ENCODE measurements at places on chromosomes 16 and 17.

DNA sequence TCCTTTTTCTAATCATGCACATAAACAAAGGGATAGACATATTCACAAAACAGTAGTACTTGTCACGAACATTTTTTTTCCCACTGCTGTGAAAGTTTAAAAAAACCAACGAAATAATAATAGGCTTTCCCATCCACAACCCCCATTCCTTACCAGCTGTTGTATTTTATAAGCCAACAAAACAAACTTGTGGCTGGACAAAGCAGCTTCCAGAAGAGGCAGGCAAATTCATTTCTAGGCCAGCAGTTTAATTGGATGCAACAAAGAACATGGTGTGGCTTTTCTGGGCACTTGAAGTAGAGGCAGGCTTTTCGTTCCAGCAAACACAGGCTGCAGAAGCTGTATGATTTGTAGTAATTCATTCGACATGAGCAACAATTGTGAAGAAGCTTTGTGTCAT is 56.0 kb upstream of the FAM20A start:
- no peak for DNase-seq

DNA sequence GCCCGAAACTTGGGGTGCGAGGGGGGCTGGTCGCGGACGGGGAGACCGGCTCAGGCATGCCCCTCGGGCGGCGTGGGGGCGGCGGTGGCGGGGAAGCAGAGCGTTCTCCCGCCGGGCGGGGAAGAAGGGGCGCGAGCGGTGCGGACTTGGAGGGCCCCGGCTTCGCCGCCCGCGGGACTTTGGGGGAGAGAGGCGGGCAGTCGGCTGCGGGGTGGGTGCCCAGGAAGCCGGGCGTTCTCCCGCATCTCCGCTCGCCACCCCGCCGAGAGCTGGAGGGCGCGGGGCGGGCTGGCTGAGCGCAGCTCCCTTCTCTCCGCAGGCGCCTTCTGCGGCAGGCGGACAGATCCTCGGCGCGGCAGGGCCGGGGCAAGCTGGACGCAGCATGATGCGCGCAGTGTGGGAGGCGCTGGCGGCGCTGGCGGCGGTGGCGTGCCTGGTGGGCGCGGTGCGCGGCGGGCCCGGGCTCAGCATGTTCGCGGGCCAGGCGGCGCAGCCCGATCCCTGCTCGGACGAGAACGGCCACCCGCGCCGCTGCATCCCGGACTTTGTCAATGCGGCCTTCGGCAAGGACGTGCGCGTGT is 772 bp downstream of the NTN1 start:
- DNase-seq: no peak

- no peak for DNase-seq
Observed at GRCh38 chr16:61500851-61501250, 535.4 kb downstream of the CDH8 start.

DNA sequence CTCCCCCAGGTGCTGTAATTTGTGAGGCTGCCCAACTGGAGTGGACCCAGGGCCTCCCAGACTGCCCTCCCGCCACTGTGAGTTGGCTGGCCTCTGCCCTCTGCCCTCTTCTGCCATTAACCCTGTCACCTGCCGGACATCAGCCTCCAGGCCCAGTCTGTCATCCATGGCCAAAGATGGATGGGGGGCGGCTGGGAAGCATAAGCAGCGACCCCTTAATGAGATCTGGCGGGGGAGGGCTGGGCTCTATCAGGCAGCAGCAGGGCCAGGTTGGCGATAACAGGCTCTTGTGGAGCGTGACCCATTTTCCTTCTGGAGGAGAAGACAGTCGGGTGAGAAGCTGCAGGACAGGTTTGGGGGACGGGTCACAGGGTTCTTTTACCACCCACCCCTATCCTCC is 25.3 kb downstream of the CDK5RAP3 start:
- DNase-seq: no peak

GRCh38 chr17:74231928-74232907 is 18.8 kb downstream of the TTYH2 start:
- no peak for DNase-seq

DNA sequence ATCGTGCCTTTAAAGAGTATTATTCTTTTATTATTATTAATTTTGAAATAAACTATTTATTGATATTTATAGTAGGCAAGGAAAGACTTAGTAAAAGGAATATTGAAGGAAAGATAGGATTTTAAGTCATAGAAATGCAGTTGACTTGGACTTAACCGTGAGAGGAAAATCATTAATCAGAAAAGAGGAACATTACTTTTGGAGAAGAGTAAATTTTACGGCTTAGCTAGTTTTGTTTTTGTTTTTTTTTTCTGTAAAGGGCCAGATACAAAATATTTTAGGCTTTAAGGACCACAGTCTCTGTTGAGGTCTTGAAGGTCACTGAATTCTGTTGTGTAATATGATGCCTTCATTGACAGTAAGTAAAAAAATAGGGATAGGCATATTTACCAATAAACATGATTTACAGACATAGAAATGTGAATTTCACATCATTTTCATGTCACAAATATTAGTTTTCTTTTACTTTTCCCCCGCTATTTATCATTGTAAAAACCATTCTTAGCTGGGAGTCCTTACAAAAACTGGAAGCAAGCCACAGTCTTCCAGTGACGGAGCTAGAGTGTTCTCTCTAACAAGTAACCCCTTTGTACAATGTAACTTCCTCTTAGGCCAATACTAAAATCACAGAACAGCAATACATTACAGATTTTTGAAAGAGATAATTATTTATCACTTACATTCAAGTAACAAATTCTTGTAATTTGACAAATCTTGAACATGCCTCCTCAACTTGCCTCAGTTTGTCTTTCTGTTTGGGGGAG is 2.3 kb upstream of the KCNJ16 start:
- DNase-seq: no peak

DNA sequence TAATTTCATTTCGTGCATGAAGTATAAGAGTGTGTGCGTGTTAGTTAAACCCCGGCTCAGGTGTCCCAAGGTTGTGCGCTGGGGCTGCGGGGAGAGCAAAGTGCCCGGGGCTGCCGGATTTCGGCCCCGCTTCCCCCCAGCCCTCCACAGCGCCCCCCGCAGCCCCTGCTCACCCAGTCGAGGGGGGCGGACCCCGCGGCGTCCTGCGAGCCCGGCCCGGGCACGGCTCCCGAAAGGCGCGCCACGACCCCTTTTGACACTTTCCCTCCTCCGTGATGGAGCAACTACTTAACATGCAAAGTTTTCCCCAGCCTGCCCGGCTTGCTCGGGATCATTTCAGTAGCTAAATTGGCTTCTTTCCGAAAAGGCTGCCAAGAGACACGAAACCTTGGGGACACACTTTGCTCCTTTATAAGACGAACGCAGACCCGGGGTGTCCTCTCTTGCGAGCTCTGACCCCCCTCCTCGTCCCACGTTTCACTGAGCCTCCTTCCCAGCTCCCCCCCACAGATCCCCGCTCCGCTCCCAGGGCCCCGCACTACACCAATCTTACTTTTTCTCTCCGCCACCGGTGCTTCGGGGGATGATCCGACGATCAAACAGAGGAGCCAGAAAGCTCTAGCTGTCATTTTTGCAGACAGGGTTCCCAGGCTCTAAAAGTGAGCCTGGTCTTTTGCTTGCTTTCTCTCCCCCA is 552 bp downstream of the C17orf58 start:
- no peak for DNase-seq

GRCh38 chr17:33684735-33685134 is 391.6 kb upstream of the ASIC2 start:
- DNase-seq: no peak

GRCh38 chr17:61305024-61305423 is 94.6 kb upstream of the TBX2 start:
- no peak for DNase-seq

DNA sequence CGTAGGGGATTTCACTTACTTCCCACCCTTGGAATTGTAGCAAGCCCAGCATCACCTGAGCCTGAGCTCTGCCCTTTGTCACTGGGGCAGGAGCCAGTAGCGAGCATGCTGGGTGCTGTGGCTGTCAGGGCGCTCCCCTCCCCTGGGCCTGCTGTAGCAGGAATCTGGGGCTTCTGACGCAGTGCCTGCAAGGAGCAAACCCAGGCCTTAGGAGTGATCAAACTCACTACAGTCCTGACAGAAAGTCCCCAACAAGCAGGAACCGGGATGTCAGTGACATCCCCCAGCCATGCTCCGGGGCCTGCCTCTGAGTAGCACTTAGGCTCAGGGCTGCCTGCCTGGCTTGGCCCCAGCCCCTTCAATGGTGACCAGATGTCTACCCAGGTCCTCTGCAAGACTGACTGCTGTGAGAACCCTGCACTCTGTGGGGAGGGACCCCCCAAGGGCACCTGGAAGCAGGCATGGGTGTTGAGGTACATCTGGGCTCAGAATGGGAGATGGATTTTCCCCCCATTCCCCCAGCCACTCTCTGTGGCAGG is 23.5 kb downstream of the PLD6 start:
- no peak for DNase-seq

DNA sequence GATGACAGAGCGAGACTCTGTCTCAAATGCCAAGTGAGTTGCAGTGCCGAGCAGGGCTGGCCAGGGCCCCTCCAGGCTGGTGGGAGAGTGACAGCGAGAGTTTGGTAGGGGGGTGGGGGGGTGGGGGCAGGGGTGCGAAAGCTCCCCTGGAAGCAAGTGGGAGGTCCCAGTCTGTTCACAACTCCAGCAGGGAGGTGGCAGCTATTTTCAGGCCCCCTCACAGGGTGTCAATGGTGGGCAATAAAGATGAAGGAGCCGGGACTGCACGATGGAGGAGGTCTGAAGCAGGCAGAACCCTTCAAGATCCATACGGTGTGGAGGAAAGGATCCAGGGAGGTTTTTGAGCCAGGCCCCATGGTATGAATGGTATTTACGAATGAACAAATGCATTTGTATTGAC is 83.7 kb downstream of the PGS1 start:
- DNase-seq: no peak

DNA sequence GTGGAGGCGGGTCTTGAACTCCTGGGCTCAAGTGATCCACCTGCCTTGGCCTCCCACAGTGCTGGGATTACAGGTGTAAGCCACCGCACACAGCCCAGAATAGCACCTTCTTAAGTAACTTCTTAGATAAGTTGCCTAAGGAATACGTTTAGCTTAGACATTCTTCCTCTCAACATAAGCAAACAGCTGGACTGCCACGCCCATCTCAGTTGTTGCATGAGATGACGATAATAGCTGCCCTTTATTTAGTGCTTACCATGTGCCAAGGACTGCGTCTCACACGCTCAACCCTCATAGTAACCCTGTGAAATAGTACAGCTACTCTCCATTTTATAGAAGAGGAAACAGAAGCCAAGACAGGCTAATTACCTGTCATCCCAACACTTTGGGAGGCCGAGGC is 11.8 kb downstream of the HASPIN start:
- no peak for DNase-seq

GRCh38 chr16:11202260-11203091 is 53.5 kb downstream of the SOCS1 start:
- no peak for DNase-seq

Data from thymus (tissue), 14 donors.